ENCODE measurements at places on chromosomes 5 and 9.

- DNase-seq, result no peak
Measured at GRCh38 chr9:78898234-78898633, 601.3 kb downstream of the PSAT1 start.

GRCh38 chr9:7313389-7313788 is 486.2 kb downstream of the DMAC1 start:
- no peak for DNase-seq

- no peak for DNase-seq
Measured at GRCh38 chr5:4104831-4105597, 509.4 kb downstream of the IRX1 start.

DNA sequence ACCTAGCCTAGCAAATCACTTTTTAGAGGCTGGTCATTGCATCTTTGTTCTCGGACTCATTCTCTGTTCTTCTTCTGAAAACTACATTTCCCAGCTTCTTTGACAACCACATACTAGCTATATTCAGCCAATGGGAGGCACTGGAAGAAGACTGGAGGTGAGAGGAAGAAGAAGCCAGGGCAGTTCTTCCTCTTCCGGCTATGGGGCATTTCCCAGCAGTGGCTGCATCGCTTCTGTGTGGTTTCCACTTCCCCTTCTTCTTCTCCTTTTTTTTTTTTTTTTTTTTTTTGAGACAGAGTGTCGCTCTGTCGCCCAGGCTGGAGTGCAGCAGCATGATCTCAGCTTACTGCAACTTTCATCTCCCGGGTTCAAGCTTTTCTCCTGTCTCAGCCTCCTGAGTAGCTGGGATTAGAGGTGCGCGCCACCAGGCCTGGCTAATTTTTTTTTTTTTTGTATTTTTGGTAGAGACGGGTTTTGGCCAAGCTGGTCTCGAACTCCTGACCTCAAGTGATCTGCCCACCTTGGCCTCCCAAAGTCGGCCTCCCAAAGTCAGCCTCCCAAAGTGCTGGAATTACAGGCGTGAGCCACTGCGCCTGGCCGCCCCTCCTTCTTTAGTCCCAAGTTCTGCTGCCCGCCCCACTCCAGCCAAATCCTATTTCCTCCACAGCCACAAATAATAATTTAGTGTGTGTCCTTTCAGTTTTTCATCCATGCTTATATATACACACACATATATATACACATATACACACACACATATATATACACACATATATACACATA is 6.9 kb upstream of the UBAP1 start:
- peak; percentile 67 for DNase-seq

DNA sequence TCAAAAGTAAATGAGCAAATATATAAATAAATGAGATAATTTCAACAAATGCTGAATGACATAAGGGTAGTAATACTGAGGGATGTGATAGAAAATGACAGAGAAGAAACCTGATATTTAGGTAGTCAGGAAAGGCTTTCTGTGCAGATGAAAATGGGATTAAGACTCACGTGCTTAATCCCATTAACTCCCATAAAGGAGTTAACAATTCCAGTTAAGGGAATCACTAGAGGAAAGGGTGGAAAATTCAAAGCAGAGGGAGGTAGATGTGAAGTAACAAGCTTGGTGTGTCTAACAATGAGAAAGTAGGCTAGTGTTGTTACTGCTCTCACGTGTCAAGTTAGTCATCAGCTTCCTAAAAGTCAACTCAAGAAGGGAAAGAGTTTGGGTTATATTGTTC is 90.5 kb upstream of the TRIM32 start:
- no peak for DNase-seq

DNA sequence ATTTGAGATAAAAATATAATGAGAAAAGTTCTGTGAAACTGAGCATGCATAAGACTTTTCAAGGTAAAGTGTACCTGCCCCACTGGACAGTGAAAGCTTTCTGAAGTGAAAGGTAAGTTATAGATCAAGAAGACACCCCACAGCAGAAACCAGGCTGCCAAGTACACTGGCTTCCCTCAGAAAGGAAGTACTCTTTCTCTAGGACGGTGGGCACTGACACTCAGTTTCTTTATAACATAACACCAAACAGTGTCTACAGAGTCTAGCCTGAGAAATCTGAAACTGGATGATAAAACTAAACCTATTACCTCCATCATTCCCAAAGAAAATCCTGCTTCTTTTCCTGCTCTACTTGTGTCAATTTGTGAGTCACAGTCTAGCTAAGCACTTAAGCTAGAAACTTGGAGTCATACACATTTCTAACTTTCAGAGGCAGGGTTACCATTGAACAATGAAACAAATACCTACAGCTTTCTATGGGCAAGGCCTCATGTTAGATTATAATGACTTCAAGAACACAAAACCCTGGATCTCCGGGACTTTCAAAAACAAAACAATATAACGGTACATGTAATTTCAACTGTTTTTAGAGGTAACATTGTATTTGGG is 136.7 kb downstream of the CPLANE1 start:
- peak; percentile 9 for DNase-seq

DNA sequence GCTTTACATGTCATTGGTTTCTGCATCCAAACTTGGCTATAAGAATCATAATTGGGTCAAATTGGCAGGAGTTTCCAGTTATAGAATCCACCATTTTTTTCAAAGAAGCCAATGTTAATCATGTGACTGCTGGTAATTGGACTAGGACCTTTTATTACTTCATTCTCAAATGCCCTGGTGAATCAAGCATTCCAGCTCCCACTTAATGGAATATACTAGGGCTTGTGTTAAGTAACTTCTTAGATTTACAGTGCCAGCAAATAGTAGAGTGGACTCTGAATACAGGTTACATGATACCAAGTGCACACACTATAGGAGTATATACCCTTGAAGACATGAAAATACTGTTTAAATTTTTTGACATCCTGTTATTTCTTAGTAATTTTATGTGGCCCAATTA is 96.7 kb downstream of the NUDT12 start:
- no peak for DNase-seq

DNA sequence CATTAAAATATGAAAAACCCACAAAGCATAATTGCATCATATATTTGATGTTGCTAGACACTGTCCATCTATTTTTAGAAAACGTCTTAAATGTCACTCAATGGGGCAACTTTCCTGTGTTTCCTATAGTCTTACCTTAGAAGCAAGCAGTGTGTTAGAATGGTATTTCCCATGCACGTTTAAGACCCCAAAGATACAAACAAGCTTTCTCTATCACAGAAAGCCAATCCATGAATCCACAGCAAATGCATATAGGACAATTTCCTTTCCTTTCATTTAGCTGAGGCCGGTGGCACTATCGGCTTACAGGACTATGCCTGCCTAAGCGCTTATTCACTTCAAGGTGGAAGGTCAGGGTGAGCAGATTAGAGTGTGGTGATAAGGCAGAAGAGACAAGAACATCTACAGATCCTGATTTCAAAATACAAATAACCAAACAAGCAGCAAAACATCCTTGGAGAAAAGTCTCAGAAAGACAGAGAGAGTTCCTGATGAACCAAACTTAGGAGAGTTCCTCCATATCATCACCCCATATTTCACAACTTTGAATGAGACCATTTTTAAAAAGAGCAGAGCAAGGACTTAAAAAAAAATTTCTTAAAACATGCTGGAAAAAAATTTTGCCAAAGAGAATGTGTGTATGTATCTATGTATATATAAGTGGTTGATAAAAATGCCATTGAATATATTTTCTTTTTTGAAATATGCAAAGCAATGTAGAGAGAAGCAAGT is 57.2 kb downstream of the MEF2C start:
- no peak for DNase-seq

DNA sequence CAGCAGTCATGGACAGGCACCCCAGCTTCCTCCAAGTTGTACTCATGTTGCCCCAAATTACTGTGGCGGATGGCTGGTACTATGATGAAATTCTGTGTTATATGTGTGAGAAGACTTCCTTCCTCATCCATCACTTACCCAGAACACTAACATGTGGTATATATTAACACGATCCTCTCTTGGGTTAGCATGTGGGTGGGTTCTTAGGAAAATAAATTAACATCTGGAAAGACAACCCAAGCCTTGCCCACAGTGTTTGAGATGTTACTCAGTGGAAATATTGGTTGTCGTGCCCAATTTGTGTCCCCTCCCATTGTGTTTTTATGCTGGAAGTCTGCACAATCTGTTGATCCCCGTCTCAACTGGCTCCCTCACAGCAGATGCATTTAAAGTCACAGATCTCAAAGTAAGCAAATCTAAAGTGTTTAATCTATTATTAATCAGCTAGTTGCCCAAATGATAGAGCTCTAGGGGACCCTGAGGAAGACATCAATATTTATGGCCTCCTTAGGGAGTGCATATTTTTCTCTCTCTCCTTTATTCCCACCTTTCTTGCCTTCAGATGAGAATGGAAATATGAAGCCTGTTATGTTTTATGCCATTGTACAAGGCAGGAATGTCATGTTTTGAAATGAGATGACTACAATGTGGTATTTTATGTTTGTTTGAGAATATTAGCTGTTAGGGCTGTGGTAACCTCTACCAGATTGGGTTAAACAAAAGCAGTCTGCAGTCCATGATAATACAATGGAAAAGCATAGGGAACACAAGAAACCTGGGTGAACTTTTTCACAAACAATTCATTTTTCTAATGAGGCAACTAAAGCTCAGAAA is 93.9 kb downstream of the GRIA1 start:
- DNase-seq, result no peak

- DNase-seq, result no peak
Measured at GRCh38 chr9:96140296-96141127, 161.5 kb downstream of the HSD17B3 start.

DNA sequence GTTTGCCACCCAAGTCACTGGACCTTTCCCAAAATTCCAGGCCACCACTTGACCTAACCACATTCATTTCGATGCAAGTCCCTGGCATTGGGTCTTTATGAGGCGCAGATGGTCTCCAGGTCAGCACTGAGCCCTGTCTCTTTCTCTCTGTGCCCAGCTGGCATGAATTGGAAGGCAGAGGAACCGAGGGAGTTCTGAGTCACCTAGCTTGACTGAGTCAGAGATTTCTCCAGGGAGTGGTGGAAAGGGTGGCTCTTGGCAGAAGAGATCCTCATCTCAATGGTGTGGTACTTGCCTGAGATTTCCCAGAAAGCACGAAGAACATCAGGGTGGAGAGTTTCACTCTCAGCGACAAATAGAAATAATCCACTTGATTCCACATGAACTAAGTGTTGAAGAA is 43.8 kb downstream of the WDR36 start:
- no peak for DNase-seq

- no peak for DNase-seq
Measured at GRCh38 chr5:145101246-145101645, 733.9 kb downstream of the PRELID2 start.

- DNase-seq, result no peak
Measured at GRCh38 chr5:107860044-107860443, 189.3 kb upstream of the EFNA5 start.
